Esophagus squamous epithelium (tissue), 5 donors: ENCODE measurements at places on chromosomes 5 and 9.

- DNase-seq, result no peak
These were observed 5.4 kb downstream of the PUM3 start for GRCh38 chr9:2838371-2839000.

- DNase-seq, result peak; percentile 22
These were observed at the start of gene TRPM6 for GRCh38 chr9:74887041-74887980. TSS of gene TRPM6 (minus strand) at chr9:74887921. CDS start at chr9:74887856, 65 bp downstream.

DNA sequence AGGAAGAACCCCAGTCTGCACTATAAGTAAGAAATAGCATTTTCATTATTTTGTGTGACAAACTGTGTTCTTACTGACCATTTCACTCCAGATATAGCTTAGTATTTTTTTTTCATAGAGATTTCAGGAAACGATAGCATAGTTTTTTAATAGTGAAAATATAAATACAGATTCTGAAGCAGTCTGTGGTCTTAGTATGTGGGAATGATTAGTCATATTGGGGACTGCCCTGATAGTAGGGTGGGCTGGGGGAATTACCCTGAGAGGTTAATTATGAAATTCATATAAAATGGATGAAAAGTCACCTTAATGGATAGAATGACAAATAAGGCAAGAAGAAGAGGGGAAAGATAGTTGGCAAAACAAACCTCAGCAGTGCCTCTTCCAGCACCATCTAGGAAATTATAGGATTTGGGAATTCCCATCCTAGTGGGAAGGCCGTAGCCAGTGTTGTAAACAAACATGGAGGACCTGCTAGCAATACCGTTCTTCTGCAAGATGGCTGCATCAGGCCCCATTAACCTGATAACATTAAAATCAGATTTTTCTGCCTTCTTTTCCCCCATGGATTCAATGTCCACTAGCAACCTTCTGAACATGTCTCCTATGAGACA, 23.7 kb upstream of the NR3C1 start:
- no peak for DNase-seq

GRCh38 chr9:109416135-109416706, 81.9 kb downstream of the PTPN3 start:
- no peak for DNase-seq

DNA sequence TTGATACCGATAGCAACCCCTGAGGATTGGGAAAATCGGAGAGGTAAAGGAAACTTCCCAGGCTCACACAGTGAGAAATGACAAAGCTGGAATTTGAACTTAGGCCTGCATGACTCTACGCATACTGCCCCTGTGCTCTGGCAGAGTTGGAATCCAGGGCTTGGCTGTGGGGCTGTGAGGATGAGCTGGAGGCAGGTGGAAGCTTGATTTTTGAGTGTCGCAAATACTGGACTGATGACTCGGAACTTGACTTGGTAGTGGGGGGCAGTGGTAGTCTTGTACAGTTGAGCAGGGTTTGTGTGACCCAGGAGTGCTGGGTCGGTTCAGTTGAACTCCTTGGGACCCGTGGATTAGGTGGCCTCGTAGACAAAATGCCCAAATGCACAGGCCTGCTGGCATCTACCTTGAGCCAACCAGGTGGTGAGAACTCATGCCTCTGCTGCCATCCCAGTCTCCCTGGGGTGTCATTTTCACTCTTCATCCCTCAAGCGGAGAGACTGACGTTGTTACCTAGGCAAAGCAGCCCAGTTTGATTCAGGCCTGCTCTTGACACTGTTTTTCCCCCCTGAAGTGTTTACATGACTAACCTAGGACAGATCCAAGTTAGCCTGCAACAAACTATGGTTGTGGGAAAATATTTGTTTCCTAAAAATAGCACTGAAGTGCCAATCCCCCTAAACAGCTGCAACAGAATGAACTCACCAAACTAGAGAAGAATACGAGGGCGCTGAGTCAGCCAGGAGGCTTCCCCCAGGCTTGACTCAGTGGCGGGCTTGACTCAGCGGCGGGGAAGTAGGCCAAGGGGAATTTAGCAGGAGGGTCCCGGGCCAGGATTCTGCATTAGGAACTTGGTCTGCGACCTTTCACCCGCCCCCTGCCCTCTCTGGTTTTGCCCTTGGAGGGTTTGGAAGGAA, 45.7 kb upstream of the ORM1 start:
- DNase-seq, result no peak

DNA sequence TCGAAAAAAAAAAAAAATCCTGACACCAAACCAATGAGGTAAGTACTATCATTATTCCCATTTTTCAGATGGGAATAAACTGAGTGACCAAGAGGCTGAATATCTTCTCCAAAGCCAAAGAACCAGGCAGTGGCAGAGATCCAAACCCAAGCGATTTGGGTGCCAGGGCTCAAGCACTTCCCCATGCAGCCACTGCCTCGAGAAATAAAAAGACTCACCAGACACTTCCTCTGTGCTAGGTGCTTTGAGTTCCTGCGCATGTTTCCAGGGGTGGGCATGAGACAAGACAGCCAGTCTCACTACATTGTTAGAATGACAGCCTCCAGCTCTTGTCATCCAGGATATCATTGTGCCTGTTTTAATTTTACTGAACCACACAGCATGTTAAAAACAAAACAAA, 2.3 kb upstream of the RPL26L1 start:
- no peak for DNase-seq

GRCh38 chr5:40831346-40832210, 3.4 kb downstream of the RPL37 start:
- DNase-seq, result no peak

DNA sequence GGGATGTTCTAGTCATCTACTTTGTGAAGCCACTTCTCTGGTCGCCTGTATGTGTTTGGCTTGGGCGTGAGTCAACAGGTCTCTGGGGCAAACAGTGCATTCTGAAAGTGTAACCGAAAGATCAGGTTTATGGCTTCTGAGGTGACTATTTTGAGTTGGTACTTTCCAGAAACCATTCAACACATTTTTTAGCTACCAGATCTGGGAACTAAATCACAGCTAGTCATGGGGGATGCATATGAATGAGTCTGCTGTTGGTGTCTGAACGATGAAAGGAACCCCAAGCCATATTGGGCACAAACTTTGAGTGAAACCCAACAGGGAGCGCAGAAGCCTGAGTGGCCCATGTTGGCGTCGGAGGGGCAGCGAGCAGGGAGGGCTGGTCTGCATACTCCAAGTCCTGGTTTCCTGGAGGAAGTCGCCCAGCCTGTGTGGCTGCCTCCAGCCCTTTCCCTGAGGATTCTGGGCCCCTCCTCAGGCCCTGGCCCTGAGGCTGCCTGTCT, 35.3 kb downstream of the UBE2QL1 start:
- no peak for DNase-seq

DNA sequence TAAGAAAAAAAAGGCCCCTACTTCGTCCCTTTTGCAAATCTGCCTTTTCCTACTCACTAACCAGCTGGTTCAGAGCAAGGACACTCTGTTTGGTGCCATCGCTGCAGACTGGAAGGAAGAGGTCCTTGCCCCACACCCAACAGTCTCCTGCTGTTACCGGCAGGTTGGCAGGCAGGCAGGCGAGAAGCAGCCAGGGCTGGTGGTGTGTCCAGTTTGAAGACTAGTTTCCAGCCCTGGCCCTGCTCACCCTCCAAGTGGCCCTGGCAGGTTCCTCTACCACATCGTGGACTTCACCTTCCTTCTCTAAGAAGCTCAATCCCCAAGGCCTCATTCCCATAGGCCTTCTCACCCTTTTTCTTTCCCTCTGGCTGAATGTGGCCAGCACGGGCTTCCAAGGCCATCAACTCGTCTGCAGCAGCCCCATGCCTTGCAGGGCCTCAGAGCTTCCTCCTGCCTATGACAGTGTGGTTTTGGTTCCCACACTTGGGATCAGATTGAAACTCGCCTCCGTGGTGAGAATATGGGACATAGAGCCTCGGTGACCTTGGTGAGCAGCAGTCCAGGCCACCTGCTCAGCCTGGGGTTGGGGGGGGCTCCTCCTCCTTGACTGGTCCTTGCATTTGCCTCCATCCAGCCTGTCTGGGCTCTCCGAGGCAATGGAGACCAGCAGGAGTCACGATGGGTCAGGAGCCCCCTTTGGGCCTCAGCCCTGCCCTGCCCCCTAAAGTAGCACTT, 22.9 kb downstream of the TGFBI start:
- no peak for DNase-seq

DNA sequence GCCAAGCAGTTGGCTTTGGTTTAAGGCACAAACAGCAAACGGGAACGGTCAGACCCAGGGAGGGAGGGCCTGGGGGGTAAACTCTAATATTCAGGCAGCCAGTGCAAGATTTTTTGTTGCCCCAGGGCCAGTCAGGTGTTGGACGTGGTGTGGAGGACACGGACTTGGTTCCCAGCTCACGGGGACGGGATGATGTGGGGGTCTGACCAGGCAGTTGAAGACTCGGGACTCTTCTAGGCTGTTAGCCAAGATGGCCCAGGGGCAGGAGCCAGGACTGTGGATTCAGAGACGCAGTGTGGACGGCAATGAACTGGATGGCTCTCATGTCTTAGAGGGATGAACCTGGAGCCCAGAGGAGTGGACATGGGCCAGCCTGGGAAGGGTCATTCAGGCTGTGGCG, 169.2 kb downstream of the C9orf50 start:
- no peak for DNase-seq

- no peak for DNase-seq
These were observed 6.9 kb downstream of the FAM163B start for GRCh38 chr9:133602277-133602676.

DNA sequence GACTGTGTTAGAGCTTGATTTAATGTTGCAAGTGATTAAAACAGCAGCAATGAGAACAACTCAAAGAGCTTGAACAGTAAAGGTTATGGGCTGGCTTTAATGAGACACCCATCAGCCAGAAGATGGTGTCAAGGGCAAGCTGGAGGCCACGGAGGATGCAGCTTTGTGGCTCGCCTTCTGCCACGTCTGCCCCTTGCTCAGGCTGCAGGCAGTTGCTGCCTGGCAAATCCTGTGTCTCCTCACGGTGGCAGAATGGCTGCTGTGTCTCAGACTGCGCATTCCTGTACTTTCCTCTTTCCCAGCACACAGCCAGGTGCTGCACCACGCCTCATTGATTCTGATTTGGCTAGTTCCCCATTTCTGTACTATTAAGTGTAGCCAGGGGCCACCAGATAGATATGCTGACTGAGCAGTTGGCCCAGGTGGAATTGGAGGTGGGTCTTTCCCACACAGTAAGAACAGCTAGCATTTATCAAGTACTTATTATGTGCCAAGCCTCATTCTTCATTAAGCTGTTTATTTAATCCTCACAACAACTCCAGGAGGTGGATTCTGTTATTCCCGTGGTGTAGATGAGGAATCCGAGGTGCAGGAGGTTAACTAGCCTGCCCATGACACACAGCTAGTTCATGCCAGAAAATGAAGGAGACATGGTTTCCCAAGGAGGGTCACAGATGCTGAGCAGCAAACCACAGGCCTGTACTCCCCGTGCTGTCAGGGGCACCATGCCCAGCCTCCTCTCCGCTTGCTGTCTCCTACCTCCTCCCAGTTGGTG, 3.5 kb downstream of the NXNL2 start:
- DNase-seq, result no peak

DNA sequence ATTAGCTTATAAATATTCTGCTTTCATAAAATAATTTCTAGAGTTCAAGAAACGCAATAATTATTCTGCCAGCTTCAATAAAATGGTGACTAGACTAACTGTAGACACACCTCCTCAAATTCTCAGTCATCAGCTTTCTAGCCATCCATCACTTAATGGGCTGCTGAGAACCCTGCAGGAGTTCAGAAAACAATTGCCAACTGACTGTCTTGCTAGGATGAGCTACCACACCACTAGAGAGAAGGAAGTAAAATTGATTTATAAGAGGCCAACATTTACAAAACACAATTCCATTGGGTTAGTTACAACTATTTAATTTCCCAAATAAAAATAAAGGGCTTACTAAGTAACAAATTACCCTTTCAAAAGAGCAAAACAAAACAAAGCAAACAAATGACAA, 126.5 kb upstream of the PAPPA start:
- no peak for DNase-seq

GRCh38 chr5:112710896-112711295, 26.8 kb upstream of the APC start:
- no peak for DNase-seq

DNA sequence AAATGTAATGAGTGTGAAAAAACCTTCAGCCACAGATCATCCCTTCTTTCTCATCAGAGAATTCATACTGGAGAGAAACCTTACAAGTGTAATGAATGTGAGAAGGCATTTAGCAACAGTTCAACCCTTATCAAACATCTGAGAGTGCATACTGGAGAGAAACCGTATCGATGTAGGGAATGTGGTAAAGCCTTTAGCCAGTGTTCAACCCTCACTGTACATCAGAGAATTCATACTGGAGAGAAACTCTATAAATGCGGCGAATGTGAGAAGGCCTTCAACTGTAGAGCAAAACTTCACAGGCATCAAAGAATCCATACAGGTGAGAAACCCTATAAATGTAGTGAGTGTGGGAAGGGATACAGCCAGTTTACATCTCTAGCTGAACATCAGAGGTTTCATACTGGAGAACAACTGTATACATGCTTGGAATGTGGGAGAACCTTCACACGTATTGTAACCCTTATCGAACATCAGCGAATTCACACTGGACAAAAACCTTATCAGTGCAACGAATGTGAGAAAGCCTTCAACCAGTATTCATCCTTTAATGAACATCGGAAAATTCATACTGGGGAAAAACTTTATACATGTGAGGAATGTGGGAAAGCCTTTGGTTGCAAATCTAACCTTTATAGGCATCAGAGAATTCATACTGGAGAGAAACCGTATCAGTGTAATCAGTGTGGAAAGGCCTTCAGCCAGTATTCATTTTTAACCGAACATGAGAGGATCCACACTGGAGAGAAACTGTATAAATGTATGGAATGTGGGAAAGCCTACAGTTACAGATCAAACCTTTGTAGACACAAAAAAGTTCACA, 19.2 kb downstream of the ZNF354C start:
- no peak for DNase-seq

DNA sequence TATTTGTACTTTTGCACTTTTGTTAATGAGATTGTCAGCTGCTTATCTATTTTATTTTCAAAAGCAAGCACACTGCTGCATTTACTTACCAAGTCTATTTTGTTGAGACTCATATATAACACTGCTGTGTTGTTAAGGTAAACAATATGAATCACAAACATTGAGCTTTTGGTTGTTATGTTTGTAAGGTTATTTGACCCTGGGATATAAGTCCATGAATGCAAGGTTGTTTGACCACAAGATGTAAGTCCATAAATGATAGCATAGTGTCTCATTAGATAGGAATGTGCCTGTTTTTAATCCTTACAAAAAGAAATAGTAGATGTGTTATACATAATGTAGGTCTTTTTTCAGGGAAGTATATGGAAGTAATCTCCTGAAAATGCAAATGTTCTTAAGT, 845.9 kb downstream of the CDH9 start:
- DNase-seq, result no peak

DNA sequence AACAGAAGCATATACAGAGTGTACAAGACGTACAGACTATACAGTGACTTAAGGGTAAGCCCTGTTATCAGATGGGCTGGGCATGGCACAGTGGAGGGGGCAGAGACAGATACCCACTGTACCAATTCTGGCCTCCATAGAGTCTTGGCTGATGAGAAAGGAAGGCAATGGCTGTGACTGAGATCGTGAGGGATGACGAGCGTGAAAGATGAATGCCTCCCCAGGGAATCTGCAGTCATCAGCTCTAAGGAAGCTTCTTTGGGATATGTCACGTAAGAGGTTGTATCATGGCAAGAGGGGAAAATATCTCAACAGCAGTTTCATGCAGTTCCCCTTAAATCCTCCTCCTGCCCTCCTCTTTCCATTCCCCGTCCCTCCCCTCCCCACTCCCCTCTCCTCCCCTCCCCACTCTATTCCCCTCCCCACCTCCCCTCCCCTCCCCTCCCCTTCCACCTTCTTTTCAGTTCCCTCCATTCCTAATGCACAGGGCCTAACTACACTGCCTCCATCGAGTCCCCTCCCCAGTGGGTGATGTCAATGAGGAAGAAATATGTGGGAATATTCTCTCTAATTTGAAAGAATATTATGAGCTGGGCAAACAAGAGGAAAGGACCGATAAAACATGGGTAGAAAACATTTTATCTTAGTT, 226.4 kb upstream of the DAP start:
- no peak for DNase-seq
